Stimulated activated CD4-positive, alpha-beta T cell treated with anti-CD3 and anti-CD28 coated beads, Interleukin-4, amount 100 ng/mL, for 4 hours (primary cell): ENCODE measurements at places on chromosomes 12 and 14.

- DNase-seq = no peak
These were observed 273.1 kb downstream of the ZFP36L1 start for GRCh38 chr14:68519671-68520187.

DNA sequence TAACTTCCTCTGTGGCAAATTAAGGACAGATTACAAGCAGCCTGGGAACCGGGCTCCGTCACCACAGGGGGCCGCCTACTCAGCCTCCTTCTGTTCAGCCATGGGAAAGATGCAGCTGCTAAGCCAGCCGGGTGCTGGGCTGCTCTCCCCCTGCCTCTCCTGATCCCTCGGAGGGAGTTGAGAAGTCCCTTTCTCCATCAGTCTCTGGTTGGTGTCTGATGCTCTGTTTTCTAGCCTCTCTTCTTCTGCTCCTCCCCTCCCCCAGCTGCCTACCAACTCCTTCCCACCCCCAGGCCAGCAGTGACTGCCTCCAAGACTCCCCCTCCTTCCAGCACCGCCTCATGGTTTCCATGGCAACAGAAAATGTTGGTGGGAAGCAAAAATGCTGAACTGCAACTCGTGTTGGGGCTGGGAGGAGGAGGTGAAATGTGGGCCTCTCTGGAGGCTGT is 486.7 kb downstream of the APAF1 start:
- no peak for DNase-seq

GRCh38 chr14:90675399-90675798 is 140.8 kb downstream of the TTC7B start:
- no peak for DNase-seq

DNA sequence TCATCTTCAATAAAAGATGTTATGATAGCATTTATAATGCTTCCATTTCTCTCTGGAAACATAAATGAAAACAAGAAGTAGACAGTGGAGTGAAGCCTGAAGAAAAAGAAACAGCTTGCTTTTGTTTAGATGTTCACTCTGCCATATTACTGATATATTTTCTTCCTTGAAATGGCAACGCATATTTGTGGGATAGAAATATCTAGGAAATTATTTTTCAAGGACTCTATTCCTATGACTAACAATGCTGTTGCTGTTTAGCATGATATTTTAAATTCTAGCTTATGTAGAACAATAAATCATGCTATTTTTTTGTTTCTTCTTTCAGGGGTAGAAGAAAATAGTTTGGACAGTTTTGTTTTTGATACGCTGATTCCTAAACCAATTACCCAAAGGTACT is 359.0 kb downstream of the NAV3 start:
- no peak for DNase-seq

DNA sequence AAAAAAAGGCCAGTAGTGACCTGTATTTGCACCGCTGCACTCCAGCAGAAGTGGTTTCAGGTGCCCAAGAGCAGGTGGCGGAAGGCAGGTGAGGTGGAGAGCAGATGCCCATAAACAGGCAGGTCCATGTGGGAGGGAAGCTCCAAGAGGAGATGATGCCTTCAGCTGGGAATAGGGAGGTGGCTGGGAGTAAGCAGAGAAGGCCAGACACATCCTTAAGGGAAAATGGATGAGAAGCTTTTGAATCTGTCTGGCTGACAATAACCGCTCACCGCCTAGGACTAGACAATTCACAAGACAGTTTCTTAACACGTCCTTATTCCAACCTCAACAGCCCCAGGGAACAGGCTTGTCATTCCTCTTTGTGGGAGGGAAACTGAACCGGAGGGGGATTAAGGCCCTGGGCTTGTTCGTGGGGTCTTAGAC is 43.9 kb upstream of the PLEKHG6 start:
- no peak for DNase-seq

DNA sequence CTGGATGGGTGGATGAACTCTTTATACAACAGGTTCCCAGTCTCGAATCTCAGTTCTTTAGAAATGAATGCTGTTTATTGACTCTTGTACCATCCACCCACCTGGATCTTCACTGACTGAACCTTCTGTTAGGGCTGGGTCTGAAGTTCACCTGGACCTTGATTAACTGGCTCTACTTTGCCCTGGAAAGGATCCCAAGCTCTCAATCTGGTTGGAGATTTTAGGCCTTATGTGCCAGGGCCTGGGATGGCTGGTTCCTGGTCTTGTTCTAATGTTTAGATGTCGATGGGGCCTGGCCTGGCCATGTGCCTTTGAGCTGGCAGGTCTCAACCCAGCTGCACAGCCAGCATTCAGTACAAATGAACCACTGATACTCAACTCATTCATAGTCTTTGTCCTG is 76.5 kb upstream of the MED13L start:
- no peak for DNase-seq

GRCh38 chr14:63276492-63277342 is 42.0 kb downstream of the GPHB5 start:
- DNase-seq = no peak
